Frontal cortex (tissue), 4 donors: ENCODE measurements at places on chromosomes 2 and 18. TPM values are rescaled to one million over a fixed set of nuclear protein-coding genes. Genes with fewer than 3 reads are reported as not detected.

Gene NT5DC4
- not detected for total RNA-seq

Gene ABCB11
- total RNA-seq = under 0.01 TPM

Gene RNF103
- total RNA-seq = 33.4 TPM

Gene CD28
- total RNA-seq = 1.2 TPM

Gene RAB17
- 0.41 TPM for total RNA-seq

Gene ALS2
- total RNA-seq = 57.5 TPM

Gene OR6B2
- total RNA-seq = not detected

Gene ZNF396
- 4.1 TPM for total RNA-seq

Gene NPAS2
- 6.5 TPM for total RNA-seq

Gene LRRTM1
- 11.4 TPM for total RNA-seq

Gene RRM2
- total RNA-seq = 4.1 TPM

Gene RAB3GAP1
- total RNA-seq = 61.1 TPM

Gene UCN
- total RNA-seq = 1.2 TPM

Gene SP100
- 4.1 TPM for total RNA-seq

Gene USP37
- total RNA-seq = 34.6 TPM

Gene TSPYL6
- total RNA-seq = not detected

Gene PTPRN
- 24.5 TPM for total RNA-seq

Gene CRYGC
- not detected for total RNA-seq

Gene INHBB
- 3.3 TPM for total RNA-seq

Gene HOXD11
- not detected for total RNA-seq

Gene CACNB4
- 42.4 TPM for total RNA-seq

Gene SLC5A7
- total RNA-seq = 1.6 TPM

Gene LYPD6B
- 4.5 TPM for total RNA-seq

Gene ADAM17
- 33.8 TPM for total RNA-seq

Gene IL36B
- not detected for total RNA-seq

Gene CCBE1
- total RNA-seq = 32.6 TPM

Gene RAB6C
- total RNA-seq = 0.41 TPM

Gene PLGLB2
- total RNA-seq = 0.41 TPM

Gene L3MBTL4
- total RNA-seq = 34.2 TPM

Gene INO80B
- total RNA-seq = 9.8 TPM

Gene CAPN10
- total RNA-seq = 30.6 TPM

Gene SLC8A1
- total RNA-seq = 187 TPM

Gene TYMS
- 3.7 TPM for total RNA-seq

Gene CNDP1
- total RNA-seq = under 0.01 TPM

Gene ARHGAP25
- total RNA-seq = 1.2 TPM

Gene NCKAP5
- 9.0 TPM for total RNA-seq

Gene DNER
- total RNA-seq = 79.9 TPM

Gene FNDC4
- total RNA-seq = 45.7 TPM

Gene PSTPIP2
- 0.41 TPM for total RNA-seq

Gene SKA1
- 2.0 TPM for total RNA-seq

Gene POMC
- total RNA-seq = 1.2 TPM

Gene SRD5A2
- not detected for total RNA-seq

Gene RIT2
- 29.3 TPM for total RNA-seq
